ENCODE measurements at places on chromosomes 3 and 15.

GRCh38 chr15:55238877-55239276 lies 42.1 kb upstream of the RSL24D1 start:
- no peak for DNase-seq

DNA sequence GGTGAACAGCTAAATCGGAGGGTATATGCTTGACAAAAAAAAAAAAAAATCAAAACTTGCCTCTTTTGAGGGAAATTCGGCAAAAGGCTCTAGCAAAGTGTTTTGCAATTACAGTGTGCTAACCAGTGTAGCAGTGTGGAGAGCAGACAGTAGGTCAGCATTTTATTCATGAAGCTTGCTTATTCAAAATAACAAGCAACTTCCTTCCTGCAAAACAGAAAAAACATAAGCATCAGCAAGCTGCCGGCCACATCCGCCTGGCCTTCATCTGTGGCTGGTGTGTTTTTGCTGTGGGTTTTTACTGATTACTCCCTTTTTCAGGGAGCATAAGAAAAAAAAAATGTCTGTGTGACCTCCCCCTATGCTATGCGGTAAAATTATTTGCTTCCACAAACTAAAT lies 434.1 kb downstream of the OCA2 start:
- DNase-seq = no peak

DNA sequence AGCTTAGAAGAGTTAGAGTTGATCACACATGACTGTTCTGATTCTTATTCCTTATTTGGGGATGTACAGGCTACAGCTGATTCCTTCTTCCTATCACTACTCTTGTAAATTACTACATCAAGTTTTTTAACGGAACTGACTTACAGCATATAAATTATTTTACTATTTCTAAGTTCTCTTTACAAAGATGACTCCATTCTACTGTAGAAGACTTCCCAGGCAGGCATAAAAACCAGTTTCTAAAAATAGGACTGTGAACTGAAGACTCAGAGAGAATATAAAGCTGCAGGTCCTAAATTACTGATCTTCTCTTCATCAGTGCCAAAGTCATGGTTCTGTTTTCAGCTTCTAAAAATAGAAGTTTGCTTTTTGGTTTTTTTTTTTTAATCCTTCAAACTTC lies 38.9 kb downstream of the ANO10 start:
- DNase-seq = no peak

DNA sequence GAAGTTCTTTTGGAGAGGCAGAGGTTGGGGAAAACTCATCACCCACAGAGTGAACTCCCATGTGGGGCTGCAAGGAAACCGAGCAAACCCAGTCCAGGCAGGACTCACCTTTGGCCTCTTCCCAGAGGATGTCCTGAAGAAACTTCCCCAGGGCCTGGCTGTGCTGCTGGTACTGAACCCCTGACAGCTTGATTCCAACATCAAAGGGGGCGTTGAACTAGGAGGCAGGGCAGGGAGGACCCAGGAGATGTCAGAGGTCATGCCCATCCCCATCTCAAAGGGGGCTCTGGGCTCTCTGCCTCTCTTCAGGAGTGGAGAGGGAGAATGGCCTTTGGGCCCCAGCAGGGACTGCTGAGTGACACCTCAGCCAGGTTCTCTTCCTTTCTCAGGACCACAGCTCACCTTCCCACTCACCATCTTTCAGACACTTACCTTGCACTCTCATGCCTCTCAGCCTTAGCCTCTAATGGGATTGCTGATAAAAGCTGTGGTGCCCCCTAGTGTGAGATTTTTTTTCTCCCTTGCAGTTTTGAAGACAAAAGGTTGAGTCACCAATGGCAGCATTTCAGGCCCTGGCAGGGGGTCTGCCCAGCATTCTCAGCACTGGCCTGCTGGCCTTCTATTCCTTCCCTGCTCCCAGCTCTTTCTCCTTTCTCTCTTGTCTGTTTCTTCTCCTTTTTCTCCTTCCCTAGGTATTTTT lies 6.0 kb downstream of the GHRL start:
- DNase-seq = peak; percentile 83

- no peak for DNase-seq
Measured at GRCh38 chr3:39165518-39165917, 12.1 kb upstream of the CSRNP1 start.

DNA sequence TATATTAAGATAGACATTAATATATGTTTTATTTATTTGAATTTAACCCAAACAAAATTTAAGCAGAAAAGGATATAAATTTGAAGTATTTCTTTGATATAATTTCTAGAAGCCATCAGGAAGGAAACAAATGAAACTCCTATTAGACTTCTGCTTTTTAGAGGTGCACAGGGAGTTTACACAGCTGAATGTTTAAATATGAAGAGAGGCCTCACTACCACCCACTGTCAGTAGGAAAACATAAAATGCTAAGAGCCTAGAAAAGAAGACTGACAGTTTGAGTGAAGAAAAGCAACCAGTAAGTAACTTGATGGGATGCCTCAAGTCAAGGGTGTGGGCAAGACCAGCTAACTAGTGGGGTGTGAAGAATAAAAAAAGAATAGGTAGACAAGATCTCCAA lies 19.7 kb downstream of the PLSCR2 start:
- no peak for DNase-seq

- DNase-seq = peak; percentile 40
Measured at GRCh38 chr3:130276203-130276803, 69.2 kb upstream of the COL6A5 start.

DNA sequence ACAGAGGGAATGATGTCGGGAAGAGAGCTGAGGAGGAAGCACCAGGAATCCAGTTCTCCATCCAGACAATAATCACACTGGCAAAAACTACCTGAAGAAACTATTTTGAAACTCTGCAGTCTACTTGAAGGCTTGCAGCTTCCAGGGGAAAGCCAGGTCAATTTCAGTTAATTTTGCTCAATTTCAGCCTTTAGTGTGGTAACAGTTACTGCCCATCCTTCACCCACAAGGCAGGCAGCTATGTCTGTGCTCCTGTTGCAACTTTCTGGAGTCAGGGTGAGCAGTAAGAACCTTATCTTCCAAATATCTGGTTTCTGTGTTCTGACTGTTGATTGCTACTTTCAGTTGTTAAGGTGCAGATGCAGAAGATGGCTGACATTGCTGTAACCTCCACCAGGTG lies 221.7 kb downstream of the ADAMTS17 start:
- no peak for DNase-seq

DNA sequence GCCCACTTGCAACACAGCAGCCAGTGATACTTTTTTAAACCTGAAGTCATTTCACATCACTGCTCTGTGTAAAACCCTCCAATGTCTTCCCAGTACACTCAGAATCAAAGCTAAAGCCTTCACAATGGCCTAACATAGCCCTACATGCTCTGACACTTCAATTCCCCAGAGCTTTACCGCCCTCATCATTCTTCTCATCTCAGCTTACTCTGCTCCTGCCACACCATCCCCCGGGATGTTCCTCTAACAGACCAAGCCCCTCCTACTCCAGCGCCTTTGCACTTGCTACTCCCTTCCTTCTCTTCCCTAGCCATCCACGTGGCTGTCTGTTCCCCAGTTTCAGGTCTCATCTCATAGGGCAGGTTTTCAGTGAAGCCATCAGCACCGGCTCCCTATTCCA lies 194.0 kb downstream of the SSR3 start:
- no peak for DNase-seq

DNA sequence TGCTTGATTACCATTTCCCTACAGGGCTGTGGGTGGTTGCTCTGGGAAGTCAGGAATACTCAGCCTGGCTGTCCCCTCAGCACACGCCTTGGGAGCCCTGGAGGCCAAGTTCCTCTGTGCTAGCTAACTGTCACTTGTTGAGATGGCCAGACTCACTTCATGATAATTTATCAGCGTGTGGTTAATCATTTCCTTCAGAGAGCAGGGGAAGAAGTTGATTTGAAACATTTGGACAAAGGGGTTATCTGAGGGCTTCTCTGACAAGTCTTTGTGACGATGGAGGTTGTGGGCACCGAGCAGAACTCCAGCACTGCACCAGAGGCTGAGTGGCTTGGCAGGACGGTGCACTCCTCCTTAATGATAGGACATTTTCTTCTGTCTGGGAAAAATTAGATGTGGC lies 61.9 kb downstream of the WHAMM start:
- DNase-seq = no peak

DNA sequence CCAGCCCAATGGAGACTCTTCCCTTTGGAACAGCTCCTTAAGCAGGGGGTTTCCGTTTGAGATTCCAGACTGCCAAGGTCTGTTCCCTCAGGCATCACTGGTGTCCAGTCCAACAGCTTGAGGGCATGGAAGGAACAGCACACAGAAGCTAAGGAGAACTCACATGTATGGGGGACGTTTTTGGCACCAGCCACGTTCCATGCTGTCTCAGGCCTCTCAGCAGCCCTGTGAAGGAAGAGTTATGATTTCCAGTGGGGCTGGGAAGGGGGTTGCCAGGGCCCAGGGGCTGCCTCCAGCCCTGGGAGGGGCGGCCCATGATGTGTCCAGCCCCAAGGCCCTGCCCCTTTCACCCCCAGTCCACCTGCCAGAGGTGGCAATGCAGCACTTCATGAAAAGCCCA lies 7.5 kb upstream of the RHO start:
- DNase-seq = no peak

- no peak for DNase-seq
Measured at GRCh38 chr3:40885430-40885829, 313.9 kb upstream of the CTNNB1 start.

- DNase-seq = no peak
Measured at GRCh38 chr3:186180891-186181481, 72.1 kb upstream of the ETV5 start.

DNA sequence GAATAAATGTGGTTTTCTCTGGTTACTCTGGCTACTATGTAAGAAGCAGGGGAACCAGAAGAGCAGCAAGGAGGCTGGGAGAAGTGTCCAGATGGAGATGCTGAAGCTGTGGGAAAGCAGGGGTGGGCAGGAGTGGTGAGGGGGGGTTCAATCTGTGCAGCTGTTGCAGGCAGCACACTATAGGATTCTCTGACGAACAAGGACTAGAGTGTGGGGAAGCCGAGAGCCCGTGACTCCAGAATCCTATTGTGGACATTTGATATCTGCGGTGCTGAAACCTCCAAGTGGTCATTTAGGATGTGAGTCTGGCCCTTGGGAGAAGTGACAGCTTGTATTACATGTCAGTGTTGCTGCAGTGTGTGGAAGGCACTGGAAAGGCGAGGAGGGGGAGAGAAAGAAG lies 60.5 kb downstream of the GABRB3 start:
- DNase-seq = no peak

DNA sequence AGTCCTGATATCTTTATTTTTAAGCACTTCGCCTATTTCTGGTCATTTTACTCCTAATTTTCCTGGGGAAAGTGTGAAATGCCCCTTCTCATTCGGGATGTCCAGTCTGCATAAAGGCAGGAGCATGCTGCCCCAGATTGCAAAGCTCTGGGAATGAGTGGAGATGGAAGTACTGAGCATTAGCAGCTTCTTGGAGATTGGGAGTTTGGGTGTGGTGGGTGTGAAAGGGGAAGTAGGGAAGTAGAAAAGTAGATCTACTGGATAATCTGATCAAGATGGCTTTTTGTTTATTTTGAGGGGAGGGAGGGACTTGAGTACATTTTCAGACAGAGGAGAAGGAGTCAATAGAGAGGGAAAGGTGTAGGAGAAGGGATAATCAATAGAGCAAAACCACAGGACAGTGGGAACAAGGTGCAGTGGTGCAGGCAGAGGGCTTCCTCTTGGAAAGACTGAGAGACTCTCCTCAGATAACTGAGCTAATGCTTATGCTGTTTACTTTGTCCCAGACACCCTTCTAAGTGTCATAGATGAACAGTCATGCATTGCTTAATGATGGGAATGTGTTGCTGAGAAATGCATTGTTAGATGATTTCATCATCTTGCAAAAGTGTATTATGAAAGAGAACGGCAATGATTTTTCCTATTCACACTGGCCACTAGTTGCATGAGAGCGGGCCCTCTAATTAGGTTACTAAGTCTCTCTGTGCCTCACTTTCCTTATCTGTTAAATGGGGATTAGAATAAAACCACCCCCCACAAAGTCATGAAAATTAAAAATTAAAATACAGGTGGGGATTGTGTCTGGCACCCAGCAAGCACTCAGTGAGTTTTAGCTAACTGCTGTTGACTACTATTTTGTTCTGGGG lies 45.5 kb downstream of the PHLDB2 start:
- peak; percentile 93 for DNase-seq

GRCh38 chr3:45921158-45922038 lies 21.9 kb upstream of the CXCR6 start:
- DNase-seq = no peak

DNA sequence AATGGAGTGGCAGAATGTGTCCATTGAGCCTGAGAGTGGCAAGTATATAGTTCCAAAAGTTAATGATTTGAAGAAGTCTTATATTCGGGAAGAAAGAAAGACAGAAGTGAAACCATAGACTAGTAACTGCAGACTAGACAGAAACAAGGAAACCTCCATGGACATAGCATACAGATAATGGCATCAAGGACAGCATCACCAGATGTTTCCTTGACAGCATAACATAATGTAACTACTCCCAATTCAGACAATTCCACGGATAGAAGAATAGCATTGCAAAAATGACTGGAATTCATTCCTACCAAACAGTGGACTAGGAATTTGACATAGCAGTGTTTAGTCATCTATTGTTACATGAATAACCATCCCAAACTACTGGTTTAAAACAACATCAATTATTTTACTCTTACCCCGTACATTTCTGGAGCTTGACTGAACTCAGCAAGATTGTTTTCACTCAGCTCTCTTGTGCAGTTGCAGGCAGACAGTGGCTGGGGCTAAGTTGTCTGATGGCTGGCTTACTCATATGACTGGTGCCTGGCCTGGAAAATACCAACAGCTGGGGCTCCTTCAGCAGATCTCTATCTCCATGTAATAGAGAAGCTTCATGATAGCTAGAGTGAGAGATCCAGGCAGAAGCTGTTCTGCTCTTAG lies 109.7 kb upstream of the GADL1 start:
- peak; percentile 43 for DNase-seq

GRCh38 chr3:14156201-14156600 lies 22.2 kb downstream of the XPC start:
- no peak for DNase-seq

DNA sequence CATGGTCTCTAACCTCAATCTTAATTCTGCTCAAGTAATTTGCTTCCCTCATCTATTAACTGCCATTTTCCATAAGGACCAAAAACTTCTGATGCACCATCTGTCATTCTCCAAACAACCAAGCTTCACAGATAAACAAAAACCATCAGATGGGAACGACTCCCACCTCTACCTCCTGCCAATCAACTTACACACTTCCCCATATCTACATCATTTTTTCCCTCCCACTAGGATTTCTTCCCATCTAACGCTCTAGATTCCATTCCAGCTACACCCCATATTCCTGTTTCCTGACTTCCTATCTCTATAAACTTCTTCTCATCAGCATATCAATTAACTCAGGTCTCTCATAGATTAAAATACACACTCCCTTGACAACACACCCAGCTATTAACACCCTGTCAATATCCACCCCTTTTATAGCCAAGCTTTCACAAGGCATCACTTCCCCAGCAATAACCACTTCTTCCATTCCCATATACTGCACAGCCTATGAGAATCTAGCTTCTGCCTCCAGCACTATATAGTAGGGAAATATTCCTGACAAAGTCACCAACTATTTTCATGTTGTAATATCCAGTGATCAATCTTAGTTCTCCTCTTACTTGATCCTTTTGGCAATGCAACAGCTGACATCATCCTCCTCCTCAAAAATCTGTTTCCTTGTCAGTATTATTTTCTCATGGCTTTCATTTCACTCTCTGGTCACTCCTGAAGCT lies 39.2 kb downstream of the SNX4 start:
- peak; percentile 3 for DNase-seq
